Suppressor macrophage treated with lipopolysaccharide for 4 hours (primary cell): ENCODE measurements at places on chromosomes 16 and 17.

DNA sequence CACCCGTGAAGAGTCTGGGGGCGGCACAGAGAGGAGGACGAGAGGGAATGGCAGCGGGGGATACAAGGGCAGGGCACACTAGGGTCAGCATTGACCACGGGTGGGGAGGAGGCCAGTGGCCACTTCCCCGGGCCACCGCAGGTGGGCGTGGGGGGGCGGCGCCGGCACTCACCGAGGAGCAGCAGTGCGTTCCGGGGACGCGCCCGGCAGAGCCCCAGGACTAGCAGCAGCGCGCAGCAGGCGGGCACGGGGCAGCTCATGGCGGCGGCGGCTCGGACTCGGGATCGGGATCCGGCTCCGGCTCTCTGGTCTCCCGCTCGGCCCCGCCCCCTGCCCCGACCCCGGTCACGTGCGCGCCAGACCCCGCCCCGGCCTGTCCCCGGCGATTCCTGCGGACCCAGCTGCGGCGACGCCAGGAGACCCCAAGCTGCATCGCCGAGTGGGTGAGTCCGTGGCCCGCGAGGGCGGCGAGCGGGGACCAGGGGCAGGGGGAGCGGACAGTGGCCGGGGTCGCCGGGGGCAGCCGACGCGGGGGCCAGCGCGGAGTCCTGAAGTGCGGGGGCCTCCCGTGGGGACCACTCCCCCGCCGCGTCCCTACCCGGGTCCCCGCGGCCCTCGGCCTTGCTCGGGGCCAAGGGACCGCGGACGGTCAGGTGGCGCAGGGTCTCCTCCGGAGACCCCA lies at the start of the genes SGSH and SLC26A11:
SGSH (minus strand) TSS at position 280 of the 682 bp plus-strand sequence; CDS start at position 260, 20 bp downstream.
SLC26A11 (plus strand) TSS at position 374 of the 682 bp plus-strand sequence. CDS start 1,134 bp downstream, outside the sequence.
- DNase-seq: peak; percentile 82

GRCh38 chr16:7124701-7125100 lies 207.9 kb upstream of the RBFOX1 start:
- DNase-seq: no peak

- DNase-seq: peak; percentile 81
Measured at GRCh38 chr16:52727849-52728248, 180.9 kb upstream of the TOX3 start.

DNA sequence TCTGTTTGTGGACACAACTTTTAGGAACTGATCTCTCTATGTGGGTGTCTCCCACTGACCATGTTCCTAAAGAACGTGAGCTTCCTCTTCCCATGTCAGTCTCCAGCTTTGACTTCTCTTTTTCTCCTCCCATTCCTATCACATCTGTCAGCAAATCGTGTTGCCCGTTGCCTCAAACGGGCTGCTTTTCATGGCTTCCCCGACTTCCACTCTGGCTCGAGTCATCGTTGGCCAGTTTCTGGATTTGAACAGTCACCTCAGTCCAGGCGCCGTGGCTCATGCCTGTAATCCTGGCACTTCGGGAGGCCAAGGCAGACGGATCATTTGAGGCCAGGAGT lies 5.4 kb downstream of the ABCC1 start:
- peak; percentile 88 for DNase-seq

- peak; percentile 70 for DNase-seq
Measured at GRCh38 chr17:17063546-17064122, 21.4 kb downstream of the MPRIP start.
